ENCODE measurements at places on chromosomes 6 and 20.

GRCh38 chr20:56504373-56505005 lies 20.1 kb upstream of the FAM209A start:
- DNase-seq, result no peak

- no peak for DNase-seq
Observed at GRCh38 chr6:142055219-142055618, 77.5 kb upstream of the GJE1 start.

GRCh38 chr6:12012038-12012557 lies at the start of gene HIVEP1:
Gene HIVEP1, plus strand, starts transcription at chr6:12012312. Its CDS starts 3,317 bp downstream, at chr6:12015629.
- no peak for DNase-seq

- no peak for DNase-seq
Observed at GRCh38 chr20:53419693-53420460, 173.8 kb downstream of the ZNF217 start.

GRCh38 chr20:10667077-10667401 lies 6.8 kb downstream of the JAG1 start:
- no peak for DNase-seq

DNA sequence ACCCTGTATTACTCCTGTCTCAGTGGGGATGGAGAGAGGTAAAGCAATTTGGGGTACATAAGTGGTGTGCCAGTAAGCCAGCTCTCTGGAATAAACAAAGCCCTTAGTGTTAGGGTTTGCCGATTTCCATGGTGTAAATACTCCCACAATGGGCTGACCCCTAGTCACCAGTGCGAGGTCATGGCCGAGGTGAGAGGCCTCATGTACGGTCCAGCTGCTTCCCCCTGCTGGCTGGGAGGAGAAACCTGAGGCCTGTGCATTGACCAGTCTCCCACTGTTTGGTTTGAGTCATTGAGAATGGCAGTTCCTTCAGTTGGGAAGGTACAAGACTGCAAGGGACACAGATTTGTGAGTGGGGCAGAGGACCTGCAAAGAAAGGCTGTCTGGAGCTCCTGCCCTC lies 382.0 kb downstream of the CDH26 start:
- no peak for DNase-seq

GRCh38 chr6:101770116-101770515 lies 376.6 kb downstream of the GRIK2 start:
- DNase-seq, result peak; percentile 68

- DNase-seq, result no peak
Observed at GRCh38 chr6:11492464-11493290, 44.9 kb upstream of the TMEM170B start.

GRCh38 chr20:23050847-23051627 lies 1.6 kb upstream of the THBD start:
- peak; percentile 23 for DNase-seq

DNA sequence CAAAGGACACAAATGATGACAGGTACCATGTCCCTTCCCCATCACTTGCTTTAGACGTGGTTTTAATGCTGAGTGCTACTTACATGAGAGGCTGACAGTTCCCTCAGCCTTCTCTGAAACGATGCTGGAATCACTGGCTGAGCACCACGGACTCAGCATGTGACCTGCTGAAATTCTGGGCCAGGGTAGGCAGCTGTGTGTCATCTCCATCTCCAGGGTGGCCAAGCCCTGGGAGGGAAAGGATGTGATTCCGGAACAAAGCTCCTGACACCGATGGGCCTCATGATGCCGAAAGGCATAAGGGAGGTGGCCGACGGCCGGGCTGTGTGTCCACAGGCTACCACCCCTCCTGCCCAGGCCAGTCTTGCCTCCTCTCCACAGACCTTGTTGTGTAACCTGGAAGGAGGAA lies 184.3 kb upstream of the CST7 start:
- no peak for DNase-seq

- DNase-seq, result no peak
Observed at GRCh38 chr20:50291254-50292078, 100.8 kb downstream of the CEBPB start.

DNA sequence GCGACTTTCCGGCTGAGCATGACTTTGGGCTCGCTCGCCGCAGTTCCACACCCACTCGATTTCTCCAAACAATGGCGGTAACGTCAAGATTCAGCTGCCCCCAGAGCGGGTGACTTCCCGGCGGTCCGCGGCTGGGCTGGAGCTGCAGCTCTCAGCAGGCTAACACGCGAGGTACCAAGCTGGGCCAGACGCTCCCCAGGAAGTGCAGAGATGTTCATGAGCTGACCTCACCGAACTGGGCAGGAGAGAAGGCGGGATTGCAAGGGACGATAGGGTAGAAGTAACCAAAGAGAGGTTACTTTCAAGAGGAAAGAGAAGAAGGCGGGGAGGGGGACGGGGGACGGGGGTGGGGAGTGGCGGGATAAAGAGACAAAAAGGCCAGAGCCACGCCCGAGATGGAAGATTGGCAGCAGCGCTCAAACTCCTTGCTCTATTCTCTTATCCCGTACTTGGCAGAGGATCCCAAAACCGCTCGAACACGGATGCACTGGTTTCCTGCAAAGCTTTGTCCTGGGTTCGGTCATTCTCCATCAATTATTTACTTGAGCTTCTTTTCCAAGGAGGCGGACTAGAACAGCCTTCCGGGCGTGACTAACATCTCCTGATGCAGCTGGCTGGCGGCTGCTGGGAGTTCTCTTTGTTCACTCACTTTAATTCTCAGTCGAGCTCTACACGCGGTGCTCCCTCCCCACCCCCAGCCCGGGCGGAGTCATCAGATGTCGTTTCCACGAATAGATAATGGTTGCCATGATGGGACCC lies at the start of gene MTCL3:
Gene MTCL3, minus strand, starts transcription at position 626 of the 759 bp plus-strand sequence.
- DNase-seq, result peak; percentile 94

DNA sequence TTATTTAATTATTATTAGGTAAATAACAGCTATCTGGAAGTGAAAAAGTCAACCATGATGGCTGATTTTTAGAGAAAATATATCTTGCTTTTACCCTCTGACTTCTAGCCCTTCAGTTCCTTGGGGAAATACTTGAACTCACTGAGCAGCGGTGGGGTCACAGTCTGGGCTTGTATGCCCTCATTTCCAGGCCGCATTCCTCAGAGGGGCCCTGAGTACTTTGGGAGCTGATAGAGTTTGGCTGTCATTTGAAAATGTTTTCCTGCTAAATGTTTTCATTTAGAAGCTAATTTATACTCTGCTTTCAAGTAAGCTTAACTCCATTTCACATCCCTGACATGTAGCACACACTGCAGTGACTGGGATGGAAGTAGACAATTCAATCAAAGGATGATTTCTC lies 1028.5 kb downstream of the KIF16B start:
- no peak for DNase-seq

DNA sequence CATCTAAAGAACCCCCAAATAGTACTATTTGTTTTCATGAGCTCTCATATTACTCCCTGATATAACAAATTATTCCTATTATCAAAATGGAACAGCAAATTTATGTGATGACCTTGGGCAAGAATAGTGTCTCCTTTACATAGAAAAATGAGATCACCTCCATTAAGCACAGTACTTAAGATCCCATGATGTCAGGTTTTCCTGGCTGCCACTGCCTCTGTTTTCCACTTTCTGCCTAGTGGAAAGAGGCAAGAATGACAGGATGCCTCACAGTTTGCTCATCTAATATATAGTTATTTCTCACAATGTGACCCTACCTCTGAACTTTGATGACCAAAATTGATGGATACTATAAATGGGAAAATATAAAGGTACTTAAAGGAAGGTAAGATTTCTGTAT lies 260.1 kb upstream of the SGK1 start:
- DNase-seq, result no peak

GRCh38 chr6:142886431-142887170 lies 58.4 kb downstream of the HIVEP2 start:
- no peak for DNase-seq

- no peak for DNase-seq
Observed at GRCh38 chr6:158911746-158912480, 88.1 kb downstream of the RSPH3 start.

DNA sequence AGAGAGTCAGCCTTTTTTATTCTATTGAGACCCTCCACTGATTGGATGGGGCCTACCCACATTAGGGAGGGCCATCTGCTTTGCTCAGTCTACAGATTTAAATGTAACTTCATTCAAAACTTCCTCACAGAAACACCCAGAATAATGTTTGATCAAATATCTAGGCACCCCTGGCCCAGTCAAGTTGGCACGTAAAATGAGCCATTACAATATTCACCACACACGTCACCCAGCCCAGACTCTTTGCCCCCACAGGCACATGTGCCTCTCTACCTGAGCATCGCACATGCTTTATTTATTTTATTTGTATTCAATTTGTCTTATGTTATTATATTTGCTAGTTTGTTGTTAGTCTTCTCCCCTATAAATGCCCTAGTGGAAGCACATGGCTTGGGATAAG lies 70.9 kb upstream of the EYA2 start:
- DNase-seq, result no peak

DNA sequence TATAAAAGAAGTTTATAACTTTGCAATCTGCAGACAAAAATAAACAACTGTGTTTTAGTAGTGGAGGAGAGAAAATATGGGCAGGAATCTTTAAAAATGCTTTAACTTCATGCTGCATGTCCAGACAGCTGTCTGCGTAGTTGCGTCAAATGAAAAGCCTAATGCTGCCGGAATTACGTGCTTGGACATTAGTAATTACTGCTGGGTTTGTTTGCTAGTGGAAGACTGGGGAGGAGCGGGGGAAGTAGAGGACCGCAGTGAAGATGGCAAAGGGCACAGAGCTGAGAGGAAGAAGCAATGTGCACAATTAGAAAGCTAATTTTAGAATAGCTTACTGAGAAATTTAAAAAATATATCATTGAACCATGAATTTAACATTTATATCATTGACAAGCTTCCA lies 2.4 kb downstream of the SNAP25 start:
- peak; percentile 22 for DNase-seq

DNA sequence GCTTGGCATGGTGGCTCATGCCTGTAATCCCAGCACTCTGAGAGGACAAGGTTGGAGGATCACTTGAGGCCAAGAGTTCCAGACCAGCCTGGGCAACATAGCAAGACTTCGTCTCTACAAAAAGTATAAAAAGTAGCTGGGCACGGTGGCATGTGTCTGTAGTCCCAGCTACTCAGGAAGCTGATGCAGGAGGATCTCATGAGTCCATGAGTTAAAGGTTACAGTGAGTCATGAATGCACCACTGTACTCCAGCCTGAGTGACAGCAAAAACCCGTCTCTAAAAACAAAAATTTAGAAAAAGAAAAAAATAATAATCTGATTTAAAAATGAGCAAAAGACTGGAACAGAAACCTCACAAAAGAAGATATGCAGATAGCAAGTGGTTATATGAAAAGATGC lies 279.7 kb downstream of the RNGTT start:
- no peak for DNase-seq

- no peak for DNase-seq
Observed at GRCh38 chr6:167572106-167572505, 247.2 kb downstream of the TTLL2 start.

- DNase-seq, result peak; percentile 71
Observed at GRCh38 chr6:117976030-117976651, 69.1 kb downstream of the SLC35F1 start.

DNA sequence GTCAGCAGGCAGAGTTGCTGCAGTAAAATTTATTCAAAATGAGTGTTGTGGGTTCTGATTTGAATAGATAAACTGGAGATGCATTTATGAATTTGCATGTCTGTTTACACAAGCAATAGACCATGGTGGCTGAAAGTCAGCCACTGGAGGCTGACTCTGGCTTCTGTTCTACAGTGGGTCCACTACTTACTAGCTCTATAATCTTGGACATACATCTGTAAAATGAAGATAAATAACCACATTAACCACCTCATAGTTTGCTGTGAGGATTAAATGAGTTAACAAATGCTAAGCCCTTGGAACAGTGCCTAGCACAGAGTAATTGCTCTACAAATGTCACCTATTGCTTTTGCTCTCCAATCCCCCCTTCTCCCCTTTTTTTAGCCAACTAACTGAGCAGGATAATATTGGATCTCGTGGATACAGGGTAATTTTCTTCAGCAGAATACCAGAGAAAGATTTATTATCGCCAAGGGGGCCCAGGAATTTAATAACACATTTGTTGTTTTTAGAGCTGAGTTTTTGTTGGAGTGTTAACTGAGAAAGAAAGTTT lies 1.4 kb upstream of the PM20D2 start:
- DNase-seq, result peak; percentile 31

DNA sequence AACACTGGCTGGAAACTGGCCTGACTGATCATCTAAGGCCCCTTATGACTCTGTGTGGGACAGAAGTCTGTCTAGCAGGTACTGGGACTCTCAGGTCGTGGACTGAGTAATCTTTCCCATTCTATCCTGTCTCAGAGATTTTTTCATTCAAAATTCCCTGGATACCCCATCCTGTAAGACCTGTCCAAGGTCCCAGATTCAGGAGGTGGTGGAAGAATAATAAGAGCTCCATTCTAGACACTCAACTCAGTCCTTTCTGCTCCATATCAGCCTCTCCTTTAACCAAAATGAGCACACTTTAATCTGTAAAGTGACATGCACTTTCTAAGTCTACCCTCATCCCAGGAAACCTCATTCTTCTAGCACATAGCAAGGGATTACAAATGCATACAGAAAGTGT lies 82.5 kb upstream of the MRPS10 start:
- DNase-seq, result no peak

DNA sequence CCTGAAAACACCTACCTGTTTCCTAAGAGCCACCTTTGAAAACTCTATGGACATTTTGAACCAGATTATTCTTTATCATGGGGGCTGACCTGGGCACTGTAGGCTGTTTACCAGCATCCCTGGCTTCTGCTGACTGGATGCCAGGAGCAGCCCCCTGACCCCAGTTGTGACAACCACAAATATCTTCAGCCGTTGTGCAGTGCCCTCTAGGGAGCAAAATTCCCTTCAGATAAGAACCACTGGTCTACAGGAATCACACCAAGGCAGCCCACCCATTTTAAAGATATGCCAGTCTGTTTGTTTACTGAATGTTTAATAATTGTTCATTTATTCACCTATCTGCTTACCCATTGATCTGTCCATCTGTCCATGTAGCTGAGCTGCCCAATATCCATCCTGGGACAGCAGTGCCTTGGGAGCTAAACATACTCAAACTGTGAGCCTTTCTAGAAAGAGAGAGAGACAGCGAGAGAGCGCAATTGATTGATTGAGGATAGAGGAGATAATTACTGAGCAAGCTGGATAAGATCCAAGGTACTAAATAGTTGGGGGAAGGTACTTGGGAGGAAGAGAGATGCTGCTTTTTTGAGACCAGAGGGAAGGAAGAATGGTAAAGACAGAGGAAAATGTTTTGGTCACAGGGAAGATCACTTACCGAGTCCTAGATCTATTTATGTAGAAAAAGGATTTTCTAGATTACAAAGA lies 276.8 kb downstream of the NRN1 start:
- DNase-seq, result peak; percentile 44

GRCh38 chr6:4287372-4287771 lies 152.0 kb upstream of the ECI2 start:
- DNase-seq, result no peak

DNA sequence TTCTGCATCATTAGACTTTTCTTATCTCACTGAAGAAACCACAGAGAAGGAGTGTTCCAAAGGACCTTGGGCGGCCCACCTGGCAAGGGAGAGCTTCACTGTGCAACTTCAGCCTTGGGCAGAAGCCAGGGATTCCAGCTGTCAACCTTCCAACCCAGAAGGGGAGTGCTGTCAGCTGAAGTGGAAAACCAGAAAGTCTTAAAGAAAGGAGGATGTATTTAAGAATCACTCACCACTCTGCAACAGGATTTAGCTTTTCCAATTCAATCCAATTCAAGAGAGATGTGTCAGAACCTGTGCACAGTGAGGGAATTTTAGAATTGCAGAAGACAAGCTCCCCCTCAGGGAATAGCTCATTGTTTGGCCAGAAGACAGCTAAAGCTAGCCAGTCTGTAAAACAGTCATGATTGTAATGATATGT lies 553.7 kb downstream of the CD83 start:
- DNase-seq, result no peak

- no peak for DNase-seq
Observed at GRCh38 chr6:113999284-113999683, 28.3 kb upstream of the HDAC2 start.

All from NCI-H774 (cell line).